Dermis blood vessel endothelial cell (primary cell): ENCODE measurements at places on chromosomes 11 and 22.
A peak's percentile ranks its signal among the peaks of the same experiment; 100 is the strongest.

DNA sequence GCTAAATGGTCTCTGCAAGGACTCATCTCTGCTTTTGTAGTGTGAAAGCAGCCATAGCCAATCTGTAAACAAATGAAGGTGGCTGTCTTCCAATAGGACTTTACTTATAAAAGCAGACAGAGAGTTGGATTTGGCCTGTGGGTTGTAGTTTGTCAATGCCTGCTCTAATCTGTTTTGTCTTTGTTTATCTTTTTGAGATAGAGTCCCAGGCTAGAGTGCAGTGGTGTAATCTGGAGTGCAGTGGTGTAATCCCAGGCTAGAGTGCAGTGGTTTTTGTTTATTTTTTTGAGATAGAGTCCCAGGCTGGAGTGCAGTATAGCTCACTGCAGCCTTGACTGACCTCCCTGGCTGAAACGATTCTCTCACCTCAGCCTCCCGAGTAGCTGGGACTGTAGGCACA lies 8.6 kb downstream of the PPP6R3 start:
- DNase-seq = no peak

- no peak for DNase-seq
These were observed 58.2 kb downstream of the COMMD9 start for GRCh38 chr11:36230779-36231699.

DNA sequence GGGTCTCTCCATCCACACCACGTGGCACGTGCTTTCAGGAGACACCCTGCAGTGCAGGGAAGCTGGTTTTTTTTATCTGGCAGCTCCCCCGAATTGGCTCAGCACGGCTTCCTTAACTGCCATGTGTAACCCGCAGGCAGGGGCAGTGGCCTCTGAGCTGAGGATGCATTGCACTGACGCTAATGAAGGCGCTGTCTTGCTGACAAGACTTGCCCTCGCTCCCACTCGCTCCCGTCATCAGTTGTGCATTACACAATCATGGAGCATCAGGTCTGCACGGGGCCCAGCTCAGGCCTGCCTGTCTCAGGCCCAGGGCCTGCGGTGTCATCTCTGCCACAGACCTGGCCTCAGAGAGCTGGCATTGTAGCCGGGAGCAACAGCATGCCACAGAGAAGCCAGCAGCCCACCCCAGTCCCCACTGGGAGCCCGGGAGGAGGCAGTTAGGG lies 95.9 kb downstream of the ARHGAP8 start:
- DNase-seq = no peak

DNA sequence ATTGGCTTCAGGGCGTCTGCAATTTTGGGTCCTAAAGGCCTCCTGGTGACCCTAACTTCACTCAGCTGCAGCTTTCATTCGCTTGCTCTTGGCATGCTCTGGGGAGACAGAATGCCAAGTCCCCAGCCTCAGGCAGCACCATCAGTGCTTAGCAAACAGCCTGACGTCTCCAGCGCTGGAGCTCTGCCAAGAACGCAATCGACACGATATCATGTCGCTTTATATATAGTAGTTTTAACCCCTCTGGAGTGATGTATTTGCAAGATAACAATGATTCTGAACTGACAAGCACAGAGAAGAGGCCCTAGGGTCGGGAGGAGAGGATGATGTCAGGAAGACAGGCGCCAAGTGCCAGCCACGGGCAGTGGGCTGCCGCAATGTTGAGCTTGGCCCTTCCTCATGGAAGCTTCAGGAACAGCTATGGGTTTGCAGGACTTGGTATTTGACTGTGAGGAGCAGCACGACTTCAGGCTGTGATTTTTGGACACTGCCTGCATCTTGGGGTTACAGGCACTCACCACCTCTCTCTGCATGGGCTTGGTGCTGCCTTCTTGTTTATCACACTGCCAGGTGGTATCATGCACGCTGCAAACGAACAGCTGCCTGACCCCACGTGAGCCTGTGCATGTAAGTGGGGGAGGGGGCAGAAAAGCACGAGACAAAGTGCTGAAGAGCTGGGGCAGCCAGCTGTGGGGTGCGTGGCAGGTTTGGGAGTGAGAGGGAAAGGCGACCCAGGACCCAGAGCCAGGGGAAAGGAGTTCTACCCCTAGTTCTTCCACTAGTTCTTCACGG lies 26.1 kb downstream of the B3GAT1 start:
- no peak for DNase-seq

GRCh38 chr11:35543481-35543880 lies 18.1 kb upstream of the PAMR1 start:
- no peak for DNase-seq

DNA sequence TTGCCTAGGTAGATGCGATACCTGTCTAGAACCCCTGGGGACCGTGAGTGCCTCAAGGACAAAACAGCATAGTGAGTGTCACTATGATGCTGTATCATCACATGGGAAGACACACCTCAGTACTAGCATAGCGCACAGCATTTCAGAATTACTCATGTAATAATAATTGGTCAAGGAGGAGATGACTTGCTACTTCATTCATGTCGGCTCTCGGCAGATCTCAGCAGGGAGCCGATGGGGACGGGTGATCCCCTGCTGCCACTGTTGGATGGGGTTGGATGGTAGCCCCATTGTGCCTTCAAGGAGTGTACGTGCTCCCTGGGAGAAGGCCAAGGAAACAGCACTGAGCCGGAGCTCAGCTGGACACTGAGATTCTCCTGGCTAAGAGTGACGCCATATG lies 186.9 kb downstream of the EFCAB6 start:
- no peak for DNase-seq

DNA sequence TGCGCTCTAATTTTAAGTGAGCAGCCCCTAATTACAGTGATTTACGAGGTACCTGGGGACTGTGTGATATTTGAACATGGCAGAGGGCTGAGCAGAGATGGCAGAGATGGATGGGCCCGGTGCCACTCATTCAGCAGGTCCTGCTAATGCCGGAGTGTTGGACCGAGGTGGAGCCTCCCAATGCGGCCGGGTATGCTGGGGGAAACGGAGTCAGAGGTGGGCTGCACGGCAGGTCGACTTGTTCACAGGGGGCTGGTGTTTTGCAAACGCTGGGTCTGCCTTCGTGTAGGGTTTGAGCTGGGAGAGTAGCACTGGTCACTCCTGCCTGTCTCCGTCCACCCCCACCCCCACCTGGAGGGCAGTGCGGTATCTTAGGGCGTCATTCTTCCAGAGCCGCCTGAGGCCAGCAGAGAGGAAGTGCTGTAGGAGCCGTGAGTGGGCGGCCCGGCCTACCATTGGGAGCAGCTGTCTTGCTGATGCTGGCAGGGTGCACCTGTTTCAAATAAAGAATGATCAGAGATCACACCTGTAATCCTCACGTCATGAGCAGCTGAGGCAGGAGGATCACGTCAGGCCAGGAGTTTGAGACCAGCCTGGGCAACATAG lies 122.6 kb downstream of the IGLL1 start:
- DNase-seq = no peak

- DNase-seq = no peak
These were observed 669.1 kb downstream of the NTM start for GRCh38 chr11:132039521-132039920.

DNA sequence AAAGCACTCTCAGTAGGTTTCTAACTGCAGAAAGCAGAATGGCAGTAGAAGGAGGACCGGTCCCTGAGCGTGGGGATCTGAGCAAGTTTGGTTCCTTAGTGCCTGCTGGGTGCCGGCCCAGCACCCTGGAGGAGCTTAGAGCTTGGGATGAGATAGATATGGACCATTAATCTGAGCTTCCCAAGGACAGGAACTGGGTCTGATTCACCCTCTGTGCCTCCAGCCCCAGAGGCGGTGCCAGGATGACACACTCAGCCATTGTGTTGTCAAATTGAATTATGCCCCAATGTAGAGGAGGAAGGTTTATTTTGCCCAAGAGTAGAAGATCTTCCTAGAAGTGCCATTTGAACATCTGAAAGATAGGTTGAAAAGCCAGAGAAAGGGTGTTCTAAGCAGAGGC lies 4.3 kb downstream of the ZC3H7B start:
- DNase-seq = peak; percentile 81

DNA sequence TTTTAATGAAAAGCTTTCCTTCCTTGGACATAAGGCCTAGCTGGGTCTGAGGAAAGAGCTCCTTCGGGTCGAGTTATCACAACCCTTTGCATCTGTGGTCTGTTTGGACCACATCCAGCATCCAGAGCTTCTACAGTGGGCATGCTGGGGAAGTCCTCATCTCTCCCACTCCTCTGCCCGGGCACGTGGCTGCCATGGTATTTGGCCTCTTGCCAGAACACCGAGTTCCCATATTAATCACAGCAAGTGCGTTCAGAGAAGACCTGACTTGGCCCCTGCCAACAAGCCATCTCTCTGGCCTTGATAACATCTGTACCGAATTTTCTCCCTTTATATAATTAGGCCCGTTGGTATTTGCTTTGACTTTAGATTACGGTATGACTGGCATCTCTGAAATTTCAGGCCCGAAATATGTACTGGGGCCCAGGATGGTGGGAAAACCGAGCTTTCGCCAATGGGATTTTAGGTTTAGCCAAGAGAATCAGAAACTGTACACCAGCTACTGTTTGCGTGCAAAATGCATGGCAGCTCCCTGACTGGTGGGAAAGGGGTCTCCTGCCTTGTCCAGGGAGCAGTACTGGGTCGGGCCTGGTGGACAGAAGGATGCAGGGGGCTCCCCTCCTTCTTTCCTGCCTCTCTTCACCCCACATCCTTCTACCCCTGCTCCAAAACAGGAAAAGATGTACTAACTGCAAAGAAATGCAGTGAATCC lies 90.0 kb downstream of the MICAL2 start:
- peak; percentile 92 for DNase-seq

GRCh38 chr11:88398372-88398771 lies 60.8 kb upstream of the CTSC start:
- peak; percentile 68 for DNase-seq

DNA sequence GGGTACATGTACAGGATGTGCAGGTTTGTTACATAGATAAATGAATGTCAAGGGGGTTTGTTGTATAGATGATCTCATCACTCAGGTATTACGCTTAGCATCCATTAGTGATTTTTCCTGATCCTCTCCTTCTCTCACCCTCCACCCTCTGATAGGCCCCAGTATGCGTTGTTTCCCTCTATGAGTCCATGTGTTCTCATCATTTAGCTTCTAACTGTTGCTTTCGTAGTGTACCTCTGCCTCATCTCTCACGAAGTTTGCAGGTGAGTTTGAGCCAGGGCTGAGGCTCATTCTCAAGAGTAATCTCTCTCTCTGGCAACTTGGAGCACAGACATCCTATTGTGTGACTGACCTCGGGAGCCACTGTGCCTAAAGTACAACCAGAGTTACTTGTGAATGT lies 4.7 kb upstream of the HBE1 start:
- no peak for DNase-seq

GRCh38 chr11:63530021-63530420 lies 6.6 kb upstream of the PLAAT4 start:
- DNase-seq = no peak

DNA sequence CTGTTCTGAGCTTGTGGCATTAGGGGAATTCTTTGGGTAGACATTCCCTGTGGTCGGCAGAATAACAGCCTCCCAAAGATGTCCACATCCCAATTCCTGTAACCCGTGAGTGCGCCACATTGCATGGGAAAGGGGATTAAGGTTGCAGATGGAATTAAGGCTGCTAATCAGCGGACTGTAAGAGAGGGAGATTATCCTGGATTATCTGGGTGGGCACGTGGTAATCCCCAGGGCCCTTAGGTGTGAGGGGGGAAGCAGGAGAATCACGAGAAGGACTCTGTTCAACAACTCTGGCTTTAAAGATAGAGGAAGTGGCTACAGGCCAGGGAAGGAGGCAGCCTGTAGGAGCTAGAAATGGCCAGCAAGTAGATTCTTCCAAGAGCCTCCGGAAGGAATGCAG lies 16.0 kb downstream of the CACNG2 start:
- DNase-seq = no peak

DNA sequence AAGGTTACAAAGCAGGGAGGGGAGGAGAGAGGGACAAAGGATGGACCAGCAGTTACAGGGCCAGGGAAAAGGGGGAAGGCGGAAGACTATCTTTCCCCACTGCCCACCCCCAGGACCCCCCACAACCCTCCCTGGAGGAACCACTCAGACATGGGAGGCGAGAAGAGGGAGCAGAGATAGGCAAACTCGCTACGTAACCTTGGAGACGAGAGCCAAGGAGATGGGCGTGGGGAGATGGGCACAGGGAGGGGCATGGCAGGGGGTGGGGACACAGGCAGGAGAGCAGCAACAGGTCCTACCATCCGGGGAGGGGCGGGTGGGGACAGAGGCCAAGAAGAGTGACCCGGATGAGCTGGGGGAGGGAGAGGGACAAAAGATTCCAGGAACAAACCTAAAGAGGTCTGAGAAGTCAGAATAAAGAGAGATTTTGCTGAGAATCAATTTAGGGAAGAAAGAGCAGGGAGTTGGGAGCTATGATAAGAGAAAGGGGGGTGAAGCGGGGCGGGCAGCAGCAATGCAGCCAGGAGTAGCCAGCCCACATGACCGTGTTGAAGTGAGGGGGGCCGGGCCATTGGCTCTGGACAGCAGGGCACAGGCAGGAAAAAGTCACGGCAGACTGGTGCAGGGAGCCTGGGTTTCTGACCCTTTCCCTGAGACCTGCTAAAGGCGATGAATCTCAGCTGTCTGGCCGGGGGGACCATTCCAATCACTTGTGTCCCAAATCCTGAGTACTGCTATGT lies 128.4 kb downstream of the BUD13 start:
- no peak for DNase-seq

DNA sequence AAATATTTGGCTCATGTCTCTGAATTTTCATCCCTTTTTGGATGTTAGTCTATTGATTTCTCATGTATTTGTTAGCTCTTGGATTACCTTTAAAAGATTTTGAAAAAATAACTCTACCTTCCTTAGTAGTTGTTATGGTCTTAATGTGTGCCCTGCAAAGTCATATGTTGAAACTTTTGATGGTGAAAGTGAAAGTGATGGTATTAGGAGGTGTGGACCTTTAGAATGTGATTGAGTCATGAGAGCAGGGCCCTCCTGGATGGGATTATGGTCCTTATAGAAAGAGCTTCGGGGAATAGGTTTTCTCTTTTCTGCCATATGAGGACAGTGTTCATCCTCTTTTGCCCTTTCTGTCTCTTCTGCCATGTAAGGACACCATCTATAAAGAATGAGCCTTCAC lies 33.6 kb upstream of the MPPED2 start:
- DNase-seq = no peak

DNA sequence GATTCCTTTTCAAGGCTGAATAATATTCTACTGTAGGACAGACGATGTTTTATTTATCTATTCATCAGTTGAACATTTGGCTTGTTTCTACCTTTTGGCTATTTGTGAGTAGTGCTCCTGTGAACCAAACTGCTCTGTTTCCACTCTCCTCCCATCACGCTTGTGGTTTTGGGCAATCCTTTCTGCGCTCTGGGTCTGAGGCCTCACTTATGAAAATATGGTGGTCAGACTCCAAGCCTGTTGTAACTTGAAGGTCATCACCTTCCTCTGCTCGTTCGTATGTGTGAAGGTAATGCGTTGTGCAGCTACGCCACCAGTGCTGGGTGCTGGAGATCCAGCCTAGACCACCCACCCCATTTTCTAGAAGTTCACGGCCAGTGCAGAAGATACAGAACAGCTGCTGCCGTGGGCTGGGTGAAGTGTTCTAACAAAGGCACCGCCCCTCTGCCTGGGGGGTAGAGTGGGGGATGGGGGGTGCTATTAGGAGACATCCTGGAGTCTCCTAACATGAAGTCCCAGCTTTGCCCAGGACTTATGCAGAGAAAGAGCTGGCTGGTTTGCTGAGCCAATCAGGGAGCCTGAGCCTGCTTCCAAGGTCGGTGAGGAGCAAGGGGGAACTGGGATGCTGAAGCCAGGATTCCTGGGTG lies 21.0 kb downstream of the PTPN5 start:
- no peak for DNase-seq

GRCh38 chr11:123654566-123655081 lies at the start of gene SCN3B:
Gene SCN3B (minus strand): TSS chr11:123654624. CDS start chr11:123653801, 823 bp downstream.
- DNase-seq = peak; percentile 79
